ENCODE measurements at places on chromosomes 6 and 20.
A peak's percentile ranks its signal among the peaks of the same experiment; 100 is the strongest.

DNA sequence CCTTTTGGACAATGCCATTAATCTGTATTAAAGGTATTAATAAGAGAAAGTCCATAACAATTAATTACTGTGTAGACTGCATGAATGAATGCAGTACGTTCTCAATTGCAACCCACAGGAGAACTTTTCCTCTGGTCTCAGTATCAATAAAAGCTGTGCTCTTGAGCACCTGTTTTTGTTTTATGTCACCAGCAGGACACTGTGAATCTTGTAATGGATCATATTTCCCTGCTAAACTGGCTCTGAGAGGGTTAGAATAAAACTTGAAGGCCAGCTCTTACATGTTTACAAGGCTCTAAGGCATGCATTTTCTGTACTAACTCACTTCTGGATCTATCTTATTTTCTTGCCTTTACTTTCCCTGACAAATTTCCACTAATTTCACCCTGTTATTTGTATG lies 214.3 kb upstream of the PLN start:
- DNase-seq, result no peak

DNA sequence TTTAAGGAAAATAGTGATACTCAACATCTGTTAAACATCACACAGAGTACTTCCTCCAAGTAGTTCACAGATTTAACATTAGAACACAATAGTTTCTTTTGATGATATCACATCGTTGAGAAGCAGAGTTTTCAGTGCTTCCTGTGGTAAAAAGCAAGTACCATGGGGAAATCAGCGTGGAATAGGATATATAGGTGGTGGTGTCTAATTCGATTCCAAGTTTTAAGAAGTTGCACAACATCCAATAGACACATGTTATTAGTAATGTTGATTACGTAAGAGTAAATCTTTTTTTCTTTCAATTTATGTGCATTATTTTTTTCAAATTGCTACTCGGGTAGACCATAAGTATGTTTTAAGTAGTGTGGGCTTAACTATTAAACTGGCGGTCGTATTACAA lies 360.7 kb downstream of the NKAIN2 start:
- DNase-seq, result no peak

GRCh38 chr20:57524511-57525176 lies at the start of gene CTCFL:
TSS of gene CTCFL (minus strand) at chr20:57525140. CDS start at chr20:57524205, 935 bp downstream.
- DNase-seq, result no peak

DNA sequence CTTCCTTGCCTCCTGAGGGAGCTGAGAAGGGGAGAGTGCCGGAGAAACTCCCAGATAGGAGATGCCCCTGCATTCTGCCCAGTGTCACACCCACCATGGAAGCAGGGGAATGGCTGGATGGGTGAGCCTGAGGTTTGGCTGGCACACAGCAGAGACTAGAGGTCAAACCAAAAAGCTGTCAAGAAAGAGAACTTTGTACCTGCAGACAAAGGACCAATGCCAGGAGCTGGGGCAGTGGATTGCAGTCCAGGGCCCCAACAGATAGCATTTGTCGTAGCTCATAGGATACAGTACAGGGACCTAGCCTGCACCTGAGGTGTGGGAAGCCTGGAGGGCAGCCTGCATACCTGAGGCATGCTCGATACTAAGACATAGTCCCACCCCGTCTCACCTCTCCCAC lies 106.1 kb upstream of the GLP1R start:
- no peak for DNase-seq

- no peak for DNase-seq
Measured at GRCh38 chr20:33545763-33546162, 55.9 kb downstream of the CBFA2T2 start.

GRCh38 chr6:52517502-52518278 lies 59.2 kb downstream of the TRAM2 start:
- DNase-seq, result no peak

DNA sequence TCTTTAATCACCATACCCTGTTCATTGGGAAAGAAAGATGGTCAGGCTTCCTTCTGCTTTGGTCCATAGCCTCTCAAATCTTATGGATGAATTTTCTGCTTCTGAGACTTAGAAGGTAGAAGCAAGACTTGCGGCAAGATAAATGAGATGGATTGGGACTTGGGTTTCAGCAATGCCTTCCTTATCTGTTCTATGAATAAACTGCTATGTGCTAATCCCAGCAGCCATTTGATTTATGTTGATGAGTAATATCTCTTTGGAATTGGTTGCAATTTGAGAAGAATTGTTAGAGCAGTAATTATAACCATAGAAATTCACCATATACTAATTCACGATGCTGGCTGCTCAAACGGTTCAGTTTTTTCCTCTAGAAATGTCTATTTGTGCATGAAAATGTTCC lies 48.3 kb downstream of the TXLNB start:
- no peak for DNase-seq

- DNase-seq, result no peak
Measured at GRCh38 chr20:33054791-33055190, 1.1 kb downstream of the BPIFB3 start.

GRCh38 chr20:61556111-61556510 lies 304.1 kb downstream of the CDH4 start:
- DNase-seq, result no peak

DNA sequence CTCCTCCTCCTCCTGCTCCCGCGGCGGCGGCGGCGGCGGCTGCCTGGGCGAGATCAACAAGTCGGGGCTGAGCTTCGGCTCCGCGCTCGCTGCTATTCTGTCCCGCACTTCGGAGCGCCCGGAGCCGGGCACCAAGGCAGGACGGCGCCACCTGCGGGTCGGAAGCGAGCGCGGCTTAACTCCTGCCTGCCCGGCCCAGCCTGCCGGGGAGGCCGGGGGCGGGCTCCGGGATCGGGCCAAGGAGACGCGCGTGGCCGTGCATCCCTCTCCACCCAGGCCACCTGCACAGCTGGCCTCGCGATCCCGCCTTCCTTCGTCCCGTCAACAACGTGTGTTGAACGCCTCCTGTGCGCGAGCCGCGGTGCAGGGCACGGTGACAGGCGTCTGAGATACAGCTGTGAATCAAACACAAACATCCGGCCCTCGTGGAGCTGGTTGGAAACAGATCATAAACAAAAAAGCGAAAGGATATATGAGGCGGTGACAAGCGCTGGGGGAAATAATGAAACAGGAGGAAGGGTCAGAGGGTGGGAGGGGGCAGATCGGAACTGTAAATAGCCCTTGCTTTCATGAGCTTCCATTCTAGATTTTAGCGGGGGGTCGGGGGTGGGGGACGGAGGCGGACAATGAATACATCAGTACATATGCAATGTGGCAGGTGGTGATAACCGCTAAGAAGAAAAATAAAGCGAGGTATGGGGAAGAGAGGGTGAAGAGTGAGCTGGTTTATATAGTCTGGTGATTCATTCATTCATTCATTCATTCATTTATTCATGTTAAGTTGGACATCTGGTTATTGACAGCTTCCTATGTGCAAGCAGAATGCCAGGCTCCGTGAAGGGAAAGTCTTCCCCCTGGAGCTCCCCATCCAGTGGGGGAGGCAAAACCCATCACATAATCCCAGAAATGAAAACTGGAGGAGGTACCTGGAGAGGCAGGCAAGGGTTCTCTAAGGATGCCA lies 2.0 kb upstream of the KCNB1 start:
- DNase-seq, result peak; percentile 16

DNA sequence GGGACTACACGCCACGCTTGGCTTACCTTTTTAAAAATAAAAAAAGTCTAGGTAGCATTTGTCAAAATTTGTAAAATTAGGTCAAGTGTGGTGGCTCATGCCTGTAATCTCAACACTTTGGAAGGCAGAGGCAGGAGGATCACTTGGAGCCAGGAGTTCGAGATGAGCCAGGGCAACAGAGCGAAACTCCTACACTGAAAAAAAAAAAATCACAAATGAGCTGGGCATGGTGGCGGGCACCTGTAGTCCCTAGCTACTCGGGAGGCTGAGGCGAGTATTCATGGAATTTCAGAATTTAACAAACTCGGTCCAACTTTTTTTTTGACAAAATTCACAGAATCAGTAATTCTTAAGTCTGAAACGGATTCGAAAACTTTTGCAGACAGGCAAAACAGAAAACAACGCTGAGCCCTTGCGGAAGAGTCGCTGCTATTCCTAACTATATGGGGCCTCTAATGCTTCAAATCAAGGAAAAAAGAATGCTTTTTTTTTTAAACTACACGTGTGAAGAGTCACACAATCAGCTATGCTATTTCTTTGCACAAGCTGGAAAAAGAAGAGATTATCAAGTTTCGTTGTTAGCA lies 62.9 kb downstream of the GTF2H5 start:
- no peak for DNase-seq

- no peak for DNase-seq
Measured at GRCh38 chr20:49674383-49675352, 39.0 kb downstream of the B4GALT5 start.

DNA sequence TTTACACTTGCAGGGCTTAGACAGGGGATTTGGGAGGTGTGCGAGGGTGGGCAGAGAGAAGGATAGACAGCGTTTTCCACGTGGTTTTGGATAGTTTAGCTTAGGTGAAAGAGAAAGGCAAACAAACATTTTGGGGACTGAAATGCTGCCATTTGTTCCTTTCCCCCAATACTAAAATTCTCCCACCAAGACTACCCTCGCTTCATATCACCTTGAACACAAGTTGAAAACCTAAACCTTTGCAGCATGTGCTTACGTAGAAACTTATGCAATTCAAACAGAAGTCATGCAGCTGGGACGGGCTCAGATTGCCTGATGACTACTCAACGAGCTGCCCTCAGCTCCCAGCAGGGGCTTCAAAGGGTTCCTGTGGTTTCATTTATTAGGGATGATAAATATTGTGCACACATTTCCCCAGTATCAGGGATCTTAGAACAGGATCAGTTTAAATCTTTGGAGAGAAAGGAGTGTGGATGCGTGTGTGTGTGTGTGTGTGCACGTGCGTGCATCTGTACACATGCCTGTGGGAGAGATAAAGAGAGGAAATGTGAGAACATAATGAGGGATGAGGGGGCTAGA lies 77.3 kb downstream of the SLC22A23 start:
- DNase-seq, result no peak

DNA sequence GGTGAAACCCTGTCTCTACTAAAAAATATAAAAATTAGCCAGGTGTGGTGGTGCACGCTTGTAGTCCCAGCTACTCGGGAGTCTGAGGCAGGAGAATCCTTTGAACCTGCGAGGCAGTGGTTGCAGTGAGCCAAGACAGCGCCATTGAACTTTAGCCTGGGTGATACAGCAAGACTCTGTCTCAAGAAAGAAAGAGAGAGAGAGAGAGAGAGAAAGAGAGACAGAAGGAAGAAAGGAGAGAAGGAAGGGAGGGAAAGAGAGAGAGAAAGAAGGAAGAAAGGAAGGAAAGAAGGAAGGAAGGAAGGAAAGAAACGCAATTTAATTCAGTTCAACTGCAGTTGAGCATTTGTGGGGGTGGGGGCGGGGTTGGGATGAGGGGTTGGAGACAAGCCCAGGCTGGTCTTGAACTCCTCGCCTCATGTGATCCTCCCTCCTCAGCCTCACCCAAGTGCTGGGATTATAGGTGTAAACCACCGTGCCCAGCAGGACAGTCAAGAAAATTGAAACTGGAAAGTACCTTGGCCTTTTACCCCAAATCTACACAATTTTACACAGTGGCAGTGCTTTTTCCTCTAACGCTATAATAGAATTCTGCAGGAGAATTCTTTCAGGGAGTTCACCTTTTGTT lies 30.5 kb downstream of the TRIM27 start:
- no peak for DNase-seq

GRCh38 chr20:48259456-48259855 lies 474.2 kb upstream of the SULF2 start:
- no peak for DNase-seq

GRCh38 chr6:34982424-34982852 lies 93.4 kb downstream of the ANKS1A start:
- DNase-seq, result no peak

DNA sequence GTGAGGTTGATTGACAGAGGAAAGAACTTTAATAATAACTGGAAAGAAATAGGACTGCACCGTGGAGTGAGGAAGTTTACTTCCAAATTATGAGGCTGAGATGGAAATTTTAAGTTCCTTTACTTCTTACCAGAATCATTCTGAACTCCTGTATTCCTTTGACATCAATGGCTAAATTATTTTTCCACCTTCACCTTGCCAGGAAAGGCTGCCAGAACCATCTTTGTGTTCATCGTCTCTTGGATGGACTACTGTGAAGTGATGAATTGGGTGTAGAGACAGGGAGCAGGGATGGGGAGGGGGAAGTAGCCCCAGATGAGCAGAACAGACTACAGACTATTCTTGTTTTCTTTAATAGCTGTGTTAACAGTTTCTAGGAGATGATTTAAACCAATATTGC lies 102.1 kb upstream of the CEP162 start:
- no peak for DNase-seq

- no peak for DNase-seq
Measured at GRCh38 chr6:38943964-38944363, 104.6 kb upstream of the GLP1R start.

GRCh38 chr6:151807513-151808370 lies at the start of gene ESR1:
TSS of gene ESR1 (plus strand) at chr6:151807682. CDS start at chr6:151807913, 231 bp downstream.
- DNase-seq, result no peak

- DNase-seq, result no peak
Measured at GRCh38 chr20:52536841-52537400, 345.3 kb upstream of the ZFP64 start.

DNA sequence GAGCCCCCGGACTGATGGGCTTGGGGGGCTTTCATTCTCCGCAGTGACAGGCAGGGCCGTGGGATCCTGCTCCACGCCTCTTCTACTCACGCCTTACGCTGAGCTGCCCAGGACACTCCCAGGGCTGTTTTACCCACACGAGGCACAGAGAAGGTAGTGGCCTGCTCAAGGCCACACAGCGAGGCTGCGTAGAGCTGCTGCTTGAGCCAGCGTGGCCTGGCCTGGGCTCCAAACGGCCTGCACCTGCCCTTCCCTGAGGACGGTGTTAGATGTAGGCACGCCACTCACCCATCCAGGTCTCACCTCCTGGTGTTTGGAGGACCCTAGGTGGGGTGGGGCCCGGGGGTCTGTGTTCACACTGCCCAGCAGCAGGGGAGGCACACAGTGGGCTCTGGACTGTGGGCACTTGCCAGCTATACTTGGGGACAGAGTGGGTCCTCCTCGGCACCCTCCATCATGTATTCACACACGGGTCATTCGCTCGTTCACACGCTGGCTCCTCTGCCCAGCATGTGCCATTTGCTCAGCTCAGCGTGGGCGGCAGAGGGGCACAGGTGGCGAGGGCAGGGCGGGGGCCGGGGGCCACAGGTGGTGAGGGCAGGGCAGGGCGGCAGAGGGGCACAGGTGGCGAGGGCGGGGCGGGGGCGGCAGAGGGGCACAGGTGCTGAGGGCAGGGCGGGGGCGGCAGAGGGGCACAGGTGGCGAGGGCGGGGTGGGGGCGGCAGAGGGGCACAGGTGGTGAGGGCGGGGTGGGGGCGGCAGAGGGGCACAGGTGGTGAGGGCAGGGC lies 18.4 kb upstream of the RBBP8NL start:
- no peak for DNase-seq
